ENCODE measurements at places on chromosomes 1 and 21.

- no peak for DNase-seq
Observed at GRCh38 chr1:164953815-164954214, 394.8 kb downstream of the PBX1 start.

- no peak for DNase-seq
Observed at GRCh38 chr1:42639116-42639515, 19.1 kb upstream of the PPIH start.

DNA sequence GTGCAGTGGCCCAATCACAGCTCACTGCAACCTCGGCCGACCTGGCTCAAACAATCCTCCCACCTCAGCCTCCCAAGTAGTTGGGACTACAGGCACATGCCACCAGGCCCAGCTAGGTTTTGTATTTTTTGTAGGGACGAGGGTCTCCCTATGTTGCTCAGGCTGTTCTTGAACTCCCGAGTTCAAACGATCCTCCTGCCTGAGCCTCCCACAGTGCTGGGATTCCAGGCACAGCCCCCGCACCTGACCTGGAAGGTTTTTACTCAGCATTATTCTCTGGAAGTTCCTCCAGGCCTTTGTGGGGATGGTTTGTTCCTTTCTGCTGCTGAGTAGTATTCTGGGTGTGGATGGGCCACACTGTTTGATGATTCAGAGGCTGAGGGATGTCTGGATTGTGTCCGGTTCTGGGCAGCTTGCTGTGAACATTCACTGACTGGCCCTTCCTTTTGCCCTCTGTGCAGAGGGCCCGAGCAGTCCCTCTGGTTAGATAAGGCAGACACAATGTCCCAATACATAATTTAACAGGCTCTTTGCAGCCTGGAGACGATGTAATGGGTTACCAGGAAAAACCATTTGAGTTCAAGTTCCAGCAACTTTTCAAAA lies 6.0 kb upstream of the TRAPPC10 start:
- DNase-seq = no peak

- DNase-seq = no peak
Observed at GRCh38 chr1:78779831-78780230, 130.2 kb downstream of the IFI44 start.

DNA sequence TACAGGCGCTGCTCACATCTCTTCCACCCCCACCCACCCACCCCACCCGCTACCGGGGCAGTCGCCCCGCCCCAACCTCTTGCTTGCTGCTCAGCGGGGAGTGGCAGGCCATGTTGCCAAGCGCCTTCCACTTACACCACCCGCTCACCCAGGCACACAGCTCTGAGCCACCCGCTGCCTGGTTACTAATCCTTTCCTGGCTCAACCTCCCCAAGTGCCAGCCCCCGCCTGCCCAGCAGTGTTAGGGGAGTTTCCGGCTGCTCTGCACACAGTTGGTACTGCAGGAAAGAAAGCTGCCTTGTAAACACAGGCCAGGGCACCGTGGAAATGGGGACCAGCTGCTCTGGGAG lies 56.2 kb downstream of the LACTBL1 start:
- DNase-seq = no peak
